Neural crest cell (in vitro differentiated cells): ENCODE measurements at places on chromosomes 7 and 10. TPM values are rescaled to one million over a fixed set of nuclear protein-coding genes. Genes with fewer than 3 reads are reported as not detected.

Gene PPP1R3A
- not detected in 2 replicates for total RNA-seq

- no peak for DNase-seq
- H3K4me3 ChIP-seq: no peak overlapping the region
- H3K27me3 ChIP-seq: no peaks in the 10 kb centered on the region
- H3K36me3 ChIP-seq: peaks cover 47% of the 10 kb centered on the region
Measured at GRCh38 chr10:89589101-89589720, 53.8 kb upstream of the SLC16A12 start.

- H3K4me1 ChIP-seq: peaks cover 32% of the 10 kb centered on the region
- no peaks in the 10 kb centered on the region for H3K36me3 ChIP-seq
- no peaks in the 10 kb centered on the region for H3K27me3 ChIP-seq
- H3K4me3 ChIP-seq: no peak overlapping the region
Measured at GRCh38 chr7:71598553-71598952, 466.6 kb downstream of the GALNT17 start.

GRCh38 chr10:117160567-117160966, 22.5 kb upstream of the VAX1 start:
- H3K36me3 ChIP-seq: peaks cover 3% of the 10 kb centered on the region
- H3K27me3 ChIP-seq: peaks cover 100% of the 10 kb centered on the region
- H3K27ac ChIP-seq: no peak overlapping the region
- no peak for DNase-seq

GRCh38 chr10:21172930-21173801, 276.1 kb upstream of the NEBL start:
- H3K4me1 ChIP-seq: peaks cover 58% of the 10 kb centered on the region
- H3K27me3 ChIP-seq: peaks cover 36% of the 10 kb centered on the region
- H3K36me3 ChIP-seq: peaks cover under 1% of the 10 kb centered on the region
- H3K4me3 ChIP-seq: peak overlapping the region; percentile 90
- peak; percentile 22 for DNase-seq
